CD4-positive, alpha-beta T cell treated with Interleukin-6 for 4 hours (primary cell): ENCODE measurements at places on chromosomes 11 and 22.

- DNase-seq, result no peak
Observed at GRCh38 chr11:120597250-120598215, 86.0 kb downstream of the GRIK4 start.

DNA sequence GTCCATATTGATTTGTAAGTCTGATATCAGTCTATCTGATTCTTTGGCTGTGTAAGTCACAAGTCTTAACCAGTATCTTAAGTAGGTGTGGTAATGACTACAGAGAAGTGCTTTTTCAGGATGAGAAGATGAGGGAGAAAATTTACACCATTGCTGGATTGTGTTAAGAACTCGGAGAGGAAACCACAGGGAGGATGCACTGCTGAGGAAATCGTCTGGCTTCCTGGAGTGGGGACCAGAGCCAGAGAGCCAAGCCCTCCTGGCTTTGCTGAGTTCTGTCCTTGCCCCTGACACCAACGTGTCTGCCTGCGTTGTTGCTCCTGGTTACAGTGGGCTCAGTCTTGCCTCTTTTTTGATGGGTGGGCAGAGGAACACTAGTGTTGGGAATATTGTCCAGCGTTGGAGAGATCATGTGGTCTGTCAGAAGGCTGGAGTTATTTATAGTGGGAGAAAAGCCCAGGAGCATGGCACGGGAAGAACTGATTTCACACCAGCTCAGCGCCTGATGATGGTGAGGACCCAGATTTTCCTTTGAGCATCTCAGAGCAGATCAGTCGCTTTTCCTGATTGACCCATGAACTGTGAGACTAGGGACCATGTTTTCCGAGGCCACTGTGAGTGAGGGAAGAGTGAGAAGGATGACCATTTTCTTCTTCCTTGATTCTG lies 29.6 kb downstream of the MARK2 start:
- no peak for DNase-seq

DNA sequence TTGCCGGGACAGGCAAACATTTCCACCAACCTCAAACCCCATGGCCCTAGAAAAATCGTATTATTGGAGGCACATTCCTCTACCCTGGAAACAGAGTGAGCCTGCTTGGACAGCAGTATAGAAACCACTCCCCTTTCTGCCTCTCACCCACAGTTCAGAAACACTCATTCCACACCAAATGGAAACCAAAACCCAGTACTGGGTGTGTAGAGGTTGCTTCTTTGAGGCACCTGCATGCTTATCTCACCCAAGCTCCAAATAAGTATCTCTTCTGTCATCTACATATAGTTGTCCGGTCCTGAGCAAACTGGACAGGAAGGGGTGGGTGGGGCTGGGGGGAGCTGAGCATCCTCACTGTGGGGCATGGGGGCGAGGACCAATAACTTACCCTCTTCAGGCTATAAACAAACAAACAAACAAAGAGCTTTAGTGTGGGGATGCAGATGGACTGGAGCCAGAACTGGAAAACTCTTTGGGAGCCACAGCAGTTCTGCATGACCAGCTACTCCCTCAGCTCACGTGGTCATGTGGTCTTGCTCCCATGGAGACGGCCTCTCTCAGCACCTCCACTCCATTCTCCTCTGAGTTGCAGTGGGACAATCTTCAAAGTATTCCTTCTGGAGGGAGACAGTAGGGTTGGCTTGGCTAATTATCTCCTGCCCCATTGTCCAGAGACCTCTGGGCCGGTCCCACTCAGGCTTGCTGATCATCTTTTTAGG lies 1.0 kb upstream of the PLAAT2 start:
- no peak for DNase-seq

GRCh38 chr11:22703040-22703439 lies 36.6 kb downstream of the GAS2 start:
- DNase-seq, result no peak

- DNase-seq, result no peak
Observed at GRCh38 chr22:36232715-36233401, 6.5 kb downstream of the APOL2 start.

DNA sequence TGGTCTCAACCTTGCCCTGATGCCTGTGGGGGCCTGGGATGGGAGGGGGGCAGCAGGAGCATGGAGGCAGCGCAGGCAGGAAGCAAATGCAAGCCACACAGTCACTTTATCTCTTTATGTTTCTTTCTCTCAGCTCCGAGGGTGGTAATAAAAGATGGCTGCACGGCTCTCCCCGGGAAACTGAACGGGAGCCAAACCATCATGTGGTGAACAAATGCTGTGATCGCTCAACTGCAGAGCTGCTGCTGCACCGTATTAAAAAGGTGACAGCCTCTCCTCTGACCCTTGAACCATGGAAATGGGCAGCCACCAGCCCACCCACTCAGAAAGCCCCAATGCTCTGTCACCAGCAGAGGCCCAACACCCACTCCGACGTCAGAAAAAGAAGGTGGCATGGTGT lies 110.0 kb downstream of the TIMP3 start:
- no peak for DNase-seq

DNA sequence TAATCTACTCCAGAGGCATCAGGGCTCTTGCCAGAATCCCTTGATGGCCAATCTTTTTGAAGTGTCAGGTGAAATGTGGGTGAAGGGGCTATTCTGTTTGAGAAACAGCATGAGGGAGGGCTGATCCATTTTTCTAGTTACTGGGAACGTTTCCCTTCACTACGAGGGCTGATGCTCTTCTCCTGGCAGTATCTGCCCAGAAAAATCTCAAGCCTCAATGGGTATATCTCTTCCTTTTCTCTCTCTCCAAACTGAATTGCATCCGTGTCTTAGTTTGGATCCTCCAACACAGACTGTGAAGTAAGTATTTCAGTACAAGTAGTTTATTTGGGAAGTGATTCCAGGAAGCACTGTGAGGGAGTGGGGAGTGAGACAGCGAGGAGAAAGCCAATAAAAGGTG lies 113.0 kb upstream of the NAV2 start:
- DNase-seq, result no peak

- DNase-seq, result no peak
Observed at GRCh38 chr11:114496915-114497314, 57.6 kb downstream of the REXO2 start.

- no peak for DNase-seq
Observed at GRCh38 chr11:69204941-69205742, 49.4 kb downstream of the SMIM38 start.
